ENCODE measurements at places on chromosomes 5 and 9.

DNA sequence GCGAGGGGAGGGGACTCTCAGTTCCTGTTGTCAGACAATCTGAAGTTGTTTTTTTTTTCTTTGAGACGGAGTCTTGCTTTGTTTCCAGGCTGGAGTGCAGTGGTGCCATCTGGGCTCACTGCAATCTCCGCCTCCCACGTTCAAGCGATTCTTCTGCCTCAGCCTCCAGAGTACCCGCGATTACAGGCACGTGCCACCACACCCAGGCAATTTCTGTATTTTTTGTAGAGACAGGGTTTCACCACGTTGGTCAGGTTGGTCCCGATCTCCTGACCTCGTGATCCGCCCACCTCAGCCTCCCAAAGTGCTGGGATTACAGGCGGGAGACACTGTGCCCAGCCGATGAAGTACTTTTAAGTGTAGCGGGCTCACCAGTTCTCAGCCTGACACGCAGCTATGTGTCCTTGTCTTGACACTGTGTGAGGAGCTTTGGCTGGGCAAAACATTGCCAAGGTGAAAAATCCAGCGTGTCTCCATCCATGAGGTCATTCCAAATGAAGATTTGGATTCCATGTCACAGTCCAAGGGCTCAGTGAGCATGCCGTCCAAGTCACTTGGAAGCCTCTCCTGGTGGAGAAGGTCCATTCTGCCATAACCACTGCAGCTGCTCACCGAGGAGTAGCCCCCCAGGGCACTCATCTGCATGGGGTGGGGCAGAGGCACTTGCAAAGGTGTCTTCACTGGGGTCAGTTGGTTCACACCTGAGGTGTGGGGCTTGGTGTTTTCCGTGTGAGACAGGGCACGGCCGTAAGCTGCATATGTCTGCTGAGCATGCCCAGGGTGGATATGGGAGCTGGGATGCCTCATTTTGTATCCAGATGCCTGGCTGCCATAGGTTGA lies 32.0 kb downstream of the OR2V1 start:
- no peak for DNase-seq

GRCh38 chr5:178826216-178826615 lies 33.5 kb upstream of the ZNF354B start:
- DNase-seq, result no peak

- DNase-seq, result no peak
These were observed 11.4 kb downstream of the MACROH2A1 start for GRCh38 chr5:135387629-135387960.

DNA sequence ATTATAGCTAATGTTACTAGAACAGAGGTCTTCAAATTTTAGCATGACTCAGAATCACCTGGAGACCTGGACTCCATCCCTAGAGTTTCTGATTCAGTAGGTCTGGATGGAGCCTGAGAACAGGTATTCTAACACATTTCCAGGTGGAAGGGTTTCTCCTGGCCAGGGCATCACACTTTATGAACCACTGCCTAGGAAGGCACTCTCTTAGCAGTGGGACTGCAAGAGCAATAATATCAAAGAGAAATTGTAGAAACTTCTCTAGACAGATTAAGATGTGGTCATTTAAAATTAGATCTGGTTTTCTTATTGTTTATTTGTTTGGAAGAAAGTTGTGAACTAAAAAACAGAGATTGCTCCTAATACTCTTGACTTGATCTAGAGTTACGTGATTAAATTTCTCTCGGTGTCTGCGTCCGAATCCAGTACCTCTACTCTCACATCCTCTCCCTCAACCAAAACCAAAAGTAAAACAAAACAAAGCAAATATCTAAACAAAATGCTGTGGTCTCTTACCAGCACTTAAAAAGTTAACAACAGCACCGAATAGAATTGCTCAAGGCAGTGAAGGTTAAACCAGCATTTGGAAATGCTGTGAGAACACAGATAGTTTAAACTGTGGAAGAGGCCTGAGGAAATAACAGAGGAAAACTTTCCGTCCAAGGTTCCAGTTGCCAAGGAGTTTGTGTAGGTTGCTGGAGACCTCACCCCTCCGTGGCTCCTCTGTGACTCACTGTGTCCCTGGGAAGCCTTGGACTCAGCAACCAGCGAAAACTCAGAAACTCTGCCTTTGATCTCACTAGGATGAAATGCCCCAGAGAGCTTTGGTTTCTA lies 193.4 kb downstream of the ARRDC3 start:
- DNase-seq, result peak; percentile 85

DNA sequence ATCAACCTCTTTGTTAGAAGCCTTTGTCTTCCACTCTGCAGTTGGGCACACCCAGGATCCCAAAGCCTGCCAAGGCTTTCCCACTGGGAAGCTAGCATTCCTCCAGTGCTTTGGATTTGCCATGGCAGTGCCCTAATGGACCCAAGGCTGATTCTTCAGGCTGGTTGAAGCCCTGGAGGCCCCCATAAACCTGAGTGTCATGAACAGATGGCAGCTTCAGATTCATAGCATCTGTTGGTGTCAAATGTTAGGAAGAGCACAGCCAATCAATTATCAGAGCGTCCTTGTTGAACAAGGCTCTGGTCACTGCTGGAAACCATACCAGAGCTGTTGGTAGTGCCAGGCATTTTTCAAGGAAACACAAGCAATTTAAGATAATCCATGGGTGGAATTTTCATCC lies 241.1 kb upstream of the KLF4 start:
- no peak for DNase-seq

- no peak for DNase-seq
These were observed 454.6 kb downstream of the IRX1 start for GRCh38 chr5:4050203-4050602.
